RWPE1 (cell line): ENCODE measurements at places on chromosomes 7 and 10.

- DNase-seq, result no peak
Observed at GRCh38 chr10:71135236-71135635, 77.1 kb upstream of the UNC5B start.

- no peak for DNase-seq
Observed at GRCh38 chr7:131665021-131665420, 108.6 kb upstream of the PODXL start.

- no peak for DNase-seq
Observed at GRCh38 chr7:116691664-116692063, 19.7 kb downstream of the MET start.

GRCh38 chr10:74977072-74977471 is 134.4 kb upstream of the SAMD8 start:
- no peak for DNase-seq

DNA sequence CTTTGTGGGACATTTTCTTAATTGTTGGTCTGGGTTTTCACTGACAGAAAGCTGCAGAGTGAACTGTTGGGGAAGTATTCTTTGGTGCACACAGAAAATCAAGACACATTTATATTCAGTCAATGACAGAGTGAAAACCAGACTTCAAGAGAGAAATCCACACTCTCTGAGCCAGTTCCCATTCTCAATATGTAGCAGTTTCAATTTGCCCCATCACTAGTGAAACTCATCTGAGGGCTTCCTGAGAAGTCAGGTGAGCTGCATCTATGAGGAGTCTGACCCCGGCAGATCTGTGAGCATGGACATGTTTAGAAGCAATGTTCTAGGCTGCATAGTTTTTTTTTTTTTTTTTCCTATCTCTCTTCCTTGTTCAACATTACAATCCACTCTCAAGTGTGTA is 163.7 kb upstream of the AHR start:
- no peak for DNase-seq

GRCh38 chr7:28618383-28618782 is 206.1 kb downstream of the CREB5 start:
- no peak for DNase-seq

DNA sequence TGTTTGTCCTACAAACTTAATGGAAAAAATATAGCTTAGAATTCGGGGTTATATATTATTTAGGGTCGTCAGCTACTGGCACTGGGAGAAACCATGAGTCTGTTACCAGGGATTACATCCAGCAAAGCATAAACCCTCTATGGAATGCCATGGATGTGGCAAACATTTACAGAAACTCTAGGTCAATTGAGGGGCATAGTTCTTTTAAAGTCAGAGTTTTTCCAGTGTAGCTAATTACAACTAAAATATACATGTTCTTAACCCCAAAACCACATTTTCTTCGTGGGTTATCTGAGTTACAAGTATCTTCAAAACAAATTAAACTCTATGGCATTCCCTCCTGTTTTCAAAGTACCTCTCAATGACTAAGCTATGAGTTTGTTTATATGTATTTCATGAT is 99.3 kb upstream of the THSD7A start:
- no peak for DNase-seq

- no peak for DNase-seq
Observed at GRCh38 chr7:101565601-101566209, 63.4 kb downstream of the MYL10 start.

GRCh38 chr7:25665374-25665773 is 437.1 kb upstream of the NPVF start:
- DNase-seq, result peak; percentile 8

- no peak for DNase-seq
Observed at GRCh38 chr7:16791905-16792698, 12.7 kb downstream of the AGR2 start.

DNA sequence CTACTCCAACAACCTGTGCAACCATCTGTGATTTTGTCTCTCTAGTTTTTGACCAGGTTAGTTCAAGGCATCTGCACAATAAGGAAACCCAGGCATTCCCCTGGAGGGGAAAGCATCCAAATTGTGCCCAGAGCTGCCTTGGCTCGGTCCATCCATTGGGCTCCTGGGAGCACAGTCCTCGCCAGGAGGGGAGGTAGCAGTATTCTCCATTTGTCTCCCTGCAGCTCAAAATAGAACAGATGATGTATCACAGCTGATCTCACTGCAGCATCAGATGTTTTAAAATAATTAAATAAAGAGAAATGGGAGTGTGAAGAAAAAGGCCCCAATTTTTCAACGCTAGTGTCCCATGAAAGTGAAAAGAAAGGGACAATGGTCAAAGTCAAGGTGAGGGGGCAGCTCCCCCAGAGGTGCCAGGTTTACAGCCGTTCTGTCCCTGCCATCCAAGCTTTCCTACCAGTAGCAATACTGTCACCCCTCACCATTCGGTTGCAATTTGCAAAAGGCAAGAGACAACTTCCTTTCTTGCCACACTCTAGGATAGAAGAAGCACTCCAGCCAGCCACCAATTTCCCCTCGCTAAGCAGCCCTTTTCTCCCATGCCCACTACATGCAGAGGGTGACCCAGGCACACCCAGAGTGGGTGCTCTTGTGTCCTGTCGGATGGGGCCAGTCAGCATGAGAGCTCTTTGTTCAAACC is 43.7 kb downstream of the KCNMA1 start:
- DNase-seq, result no peak

DNA sequence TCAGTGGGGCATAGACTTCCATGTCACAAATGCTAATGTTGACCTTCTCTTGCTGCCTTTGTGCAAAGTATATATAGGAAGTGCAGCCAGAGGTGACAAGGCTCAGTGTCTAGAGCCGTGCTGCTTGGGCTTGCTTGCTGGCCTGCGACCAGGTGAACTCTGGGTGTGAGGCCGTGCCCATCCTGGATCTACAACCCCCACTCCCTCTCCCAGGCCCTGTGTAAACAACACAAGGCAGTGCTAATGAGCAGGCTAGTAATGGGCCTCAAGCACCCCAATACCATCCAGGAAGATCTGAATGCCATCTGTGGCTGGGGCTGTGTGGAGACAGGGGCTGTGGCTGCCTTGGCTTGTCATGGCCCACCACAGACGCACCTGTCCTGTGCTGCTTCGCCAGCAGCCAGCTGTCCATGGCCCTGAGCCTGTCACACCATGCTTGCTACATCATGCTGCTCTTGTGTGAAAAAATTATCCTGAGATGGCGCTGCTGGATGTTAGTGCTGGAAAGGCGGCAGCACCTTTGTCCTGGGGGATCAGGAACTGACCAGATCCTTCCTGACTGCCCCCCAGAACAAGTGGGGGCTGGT is 107.6 kb upstream of the ZNF92 start:
- DNase-seq, result no peak

DNA sequence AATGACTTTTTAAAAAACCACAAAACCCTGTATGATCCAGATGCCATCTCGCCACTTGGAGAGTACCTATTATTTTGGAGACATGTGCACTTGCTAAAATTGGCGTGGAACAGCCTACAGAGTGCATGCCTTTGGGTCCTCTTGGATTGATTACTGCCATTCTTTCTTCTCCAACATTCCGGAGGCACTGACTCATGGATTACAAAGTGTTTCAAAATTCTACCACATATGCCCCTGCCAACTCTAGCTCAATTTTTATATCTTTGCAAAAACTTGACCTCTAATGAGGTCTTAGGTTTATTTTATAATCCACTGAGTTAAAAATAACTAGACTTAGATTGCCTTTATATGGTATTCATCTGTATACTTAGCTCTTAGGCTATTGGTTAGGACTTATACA is 55.8 kb upstream of the KIF5B start:
- peak; percentile 74 for DNase-seq

DNA sequence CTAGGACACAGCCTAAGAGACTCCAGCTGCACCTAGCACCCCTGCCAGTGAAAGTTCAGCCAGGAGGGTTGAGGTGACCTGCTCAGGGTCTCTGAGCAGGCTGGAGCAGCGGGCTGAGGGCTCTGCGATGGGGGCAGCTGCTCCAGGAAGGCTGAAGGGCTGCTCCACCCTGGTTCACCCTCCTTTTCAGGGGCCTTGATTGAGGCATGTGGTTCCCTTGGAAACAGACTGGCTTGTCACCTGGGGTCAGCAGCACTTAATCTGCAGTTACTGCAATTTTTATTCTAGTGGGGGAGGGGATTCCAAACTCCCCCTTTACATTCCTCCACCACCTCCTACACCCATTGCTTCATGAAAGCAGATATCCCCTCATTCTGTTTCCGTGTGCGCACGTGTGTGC is 85.3 kb upstream of the UNC5B start:
- no peak for DNase-seq

GRCh38 chr10:129949891-129950291 is 14.2 kb downstream of the EBF3 start:
- no peak for DNase-seq

DNA sequence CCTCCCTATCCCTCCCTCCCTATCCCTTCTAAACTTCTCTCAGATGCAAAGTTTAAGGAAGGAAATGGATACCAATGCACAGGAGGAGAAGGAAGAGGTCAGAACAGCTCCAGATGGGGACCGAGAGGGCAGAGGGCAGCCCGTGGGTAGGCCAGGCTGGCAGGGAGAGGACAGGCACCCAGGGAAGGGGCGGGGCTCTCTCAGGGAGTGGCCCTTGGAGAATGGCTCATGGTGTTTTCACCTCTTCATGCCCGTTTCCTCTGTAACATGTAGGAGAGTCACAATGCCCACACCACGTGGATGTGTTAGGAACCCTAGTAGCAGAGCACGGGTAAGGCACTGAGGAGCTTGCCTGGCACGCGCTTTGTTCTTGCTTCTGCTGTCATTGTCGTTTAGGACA is 264.5 kb downstream of the CELF2 start:
- no peak for DNase-seq

DNA sequence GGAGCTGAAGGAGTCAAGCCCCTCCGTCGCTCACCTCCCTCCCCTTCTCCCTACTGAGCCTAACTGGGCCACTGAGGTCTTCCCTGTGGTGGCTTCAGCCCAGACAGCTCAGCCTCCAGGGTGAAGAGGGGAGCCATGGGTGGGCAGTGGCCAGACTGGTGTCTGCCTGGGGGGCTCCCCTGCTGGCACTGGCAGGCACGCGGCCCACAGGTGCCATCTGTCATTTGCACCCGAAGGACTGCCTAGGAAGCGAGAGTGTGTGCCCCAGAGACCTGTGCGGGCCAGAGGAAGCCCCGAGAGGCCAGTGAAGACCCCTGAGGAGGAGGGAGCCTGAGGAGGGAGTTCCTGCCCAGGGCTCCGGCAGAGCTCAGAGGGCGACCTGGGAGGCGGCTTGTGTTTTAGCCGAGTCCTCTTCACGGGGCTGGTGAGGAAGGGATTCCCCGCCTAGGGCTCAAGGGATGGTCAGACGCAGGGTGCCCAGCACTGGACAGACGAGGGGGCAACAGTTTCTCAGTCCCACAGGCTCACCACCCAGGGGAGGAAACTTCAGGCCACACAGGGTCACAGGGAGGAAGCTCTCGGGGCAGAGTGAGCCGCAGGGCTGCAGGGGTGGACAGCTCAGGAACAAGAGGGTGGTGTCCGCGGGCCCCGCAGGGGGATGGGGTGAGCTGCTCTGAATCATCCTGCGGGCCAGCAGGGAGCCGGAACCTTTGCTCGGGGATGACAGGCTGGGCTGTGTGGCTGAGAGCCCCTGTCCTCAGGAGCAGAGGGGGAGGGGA is 76.2 kb upstream of the PPP2R2D start:
- no peak for DNase-seq
